Thoracic aorta (tissue), 2 donors: ENCODE measurements at places on chromosomes 5 and 9. TPM values are rescaled to one million over a fixed set of nuclear protein-coding genes. Genes with fewer than 3 reads are reported as not detected.

Gene FAM221B
- not detected for total RNA-seq

Gene TRPM6
- 0.41 TPM for total RNA-seq

Gene PCDH1
- total RNA-seq = 24.6 TPM

Gene FAM78A
- 5.7 TPM for total RNA-seq

Gene LVRN
- 0.92 TPM for total RNA-seq

Gene IGFBPL1
- total RNA-seq = 16.6 TPM

GRCh38 chr5:181120306-181120705 is 10.7 kb downstream of the OR2V1 start:
- no peak for DNase-seq

GRCh38 chr9:14909961-14910805 is at the start of gene FREM1:
Gene FREM1, minus strand, starts transcription at chr9:14910428. Its CDS starts 41,451 bp downstream, at chr9:14868977.
- DNase-seq = no peak

- no peak for DNase-seq
Observed at GRCh38 chr9:117121316-117121715, 293.5 kb downstream of the ASTN2 start.

DNA sequence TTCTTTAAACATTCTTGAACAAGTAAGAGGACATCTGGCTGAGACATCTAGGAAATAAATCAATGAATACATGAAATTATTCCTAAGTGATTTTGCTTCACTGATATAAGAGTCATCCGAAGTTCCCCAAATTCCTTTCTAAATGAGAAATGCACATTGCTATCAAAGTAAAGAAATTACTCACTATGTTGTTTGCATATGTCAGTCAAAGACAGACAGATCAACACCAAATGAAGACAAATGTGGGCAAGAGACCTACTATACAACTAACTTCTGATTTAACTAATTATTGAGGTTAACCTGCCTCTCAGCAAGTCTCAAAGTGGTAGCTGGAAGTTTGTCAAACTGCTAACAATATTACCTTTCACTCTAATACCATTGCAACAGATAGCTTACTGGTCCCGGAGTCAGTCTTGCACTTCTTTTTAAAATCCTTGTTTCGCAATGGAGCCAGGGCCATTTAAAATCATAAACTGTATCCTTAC is 13.2 kb downstream of the TUT7 start:
- DNase-seq = no peak

DNA sequence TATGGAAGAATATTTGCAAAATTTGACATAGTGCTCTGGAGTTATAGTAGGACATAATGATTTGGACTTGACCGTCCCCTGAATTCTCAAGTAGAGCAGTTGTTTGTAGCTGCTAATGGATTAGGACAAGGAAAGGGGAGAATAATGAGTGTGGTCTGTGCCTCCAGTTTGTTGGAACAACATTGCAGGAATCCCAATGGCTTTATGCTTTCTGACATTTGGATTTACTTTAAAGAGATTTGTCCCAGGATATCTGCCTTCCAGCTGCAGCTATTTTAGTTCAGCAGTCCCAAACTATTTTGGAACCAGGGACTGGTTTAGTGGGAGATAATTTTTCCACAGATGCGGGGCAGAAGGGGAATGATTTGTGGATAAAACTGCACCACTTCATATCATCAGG is 648.2 kb downstream of the SLCO4C1 start:
- no peak for DNase-seq

DNA sequence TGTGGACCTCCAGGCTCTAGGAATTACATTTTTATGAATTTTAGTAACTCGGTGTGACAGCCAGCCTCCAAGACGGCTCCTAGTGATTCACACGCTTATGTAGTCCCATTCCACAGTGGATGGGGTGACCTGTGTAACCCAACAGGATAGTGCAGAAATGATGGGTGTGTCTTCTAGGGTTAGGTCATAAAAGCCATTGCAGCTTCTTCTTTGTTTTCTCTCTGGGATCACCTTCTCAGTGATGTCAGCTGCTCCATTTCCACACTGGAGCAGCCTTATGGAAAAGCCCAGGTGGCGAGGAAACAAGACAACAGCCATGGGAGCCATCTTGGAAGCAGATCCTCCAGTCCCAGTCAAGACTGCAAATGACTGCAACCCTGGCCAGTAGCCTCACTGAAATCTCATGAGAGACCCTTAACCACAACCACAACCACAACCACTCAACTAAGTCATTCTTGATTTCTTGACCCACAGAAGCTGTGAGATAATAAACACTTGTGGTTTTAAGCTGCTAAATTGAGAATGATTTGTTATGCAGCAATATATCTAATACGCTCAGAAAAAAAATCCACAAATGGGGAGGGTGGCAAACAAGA is 5.1 kb upstream of the GNPDA1 start:
- DNase-seq = no peak

GRCh38 chr5:97388794-97389193 is 205.7 kb upstream of the RIOK2 start:
- DNase-seq = no peak

DNA sequence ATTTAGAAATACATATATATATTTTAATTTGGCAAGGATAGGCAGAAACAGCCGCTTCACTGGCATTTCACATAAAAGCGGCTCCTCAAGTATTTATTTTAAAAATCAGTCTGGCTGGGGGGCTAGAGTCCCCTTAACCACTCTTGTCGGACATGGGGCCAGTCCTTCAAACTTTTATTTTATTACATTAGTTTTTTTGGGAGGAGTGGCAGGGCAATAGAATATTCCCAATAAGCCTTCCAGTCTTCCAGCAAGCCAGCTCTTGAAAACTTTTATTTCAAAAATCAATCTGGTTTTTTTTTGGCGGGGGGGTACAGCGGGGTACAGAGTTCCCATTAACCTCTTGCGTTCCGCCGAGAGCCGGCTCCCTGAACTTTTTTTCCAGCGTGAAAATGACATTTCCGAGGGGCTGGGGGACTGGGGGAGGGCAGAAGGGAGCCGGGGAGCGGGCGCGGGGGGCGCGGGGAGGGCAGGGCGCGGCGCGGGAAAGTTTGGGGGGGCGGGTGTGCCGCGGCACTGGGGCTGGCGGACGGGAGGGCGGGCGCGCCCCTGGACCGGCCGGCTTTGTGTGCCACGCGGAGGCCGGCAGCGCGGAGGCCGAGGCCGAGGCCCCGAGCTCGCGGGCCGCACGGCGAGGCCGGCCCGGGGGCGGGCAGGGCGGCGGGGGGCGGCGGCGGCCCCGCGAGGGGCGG is 504 bp upstream of the ZNF618 start:
- no peak for DNase-seq

DNA sequence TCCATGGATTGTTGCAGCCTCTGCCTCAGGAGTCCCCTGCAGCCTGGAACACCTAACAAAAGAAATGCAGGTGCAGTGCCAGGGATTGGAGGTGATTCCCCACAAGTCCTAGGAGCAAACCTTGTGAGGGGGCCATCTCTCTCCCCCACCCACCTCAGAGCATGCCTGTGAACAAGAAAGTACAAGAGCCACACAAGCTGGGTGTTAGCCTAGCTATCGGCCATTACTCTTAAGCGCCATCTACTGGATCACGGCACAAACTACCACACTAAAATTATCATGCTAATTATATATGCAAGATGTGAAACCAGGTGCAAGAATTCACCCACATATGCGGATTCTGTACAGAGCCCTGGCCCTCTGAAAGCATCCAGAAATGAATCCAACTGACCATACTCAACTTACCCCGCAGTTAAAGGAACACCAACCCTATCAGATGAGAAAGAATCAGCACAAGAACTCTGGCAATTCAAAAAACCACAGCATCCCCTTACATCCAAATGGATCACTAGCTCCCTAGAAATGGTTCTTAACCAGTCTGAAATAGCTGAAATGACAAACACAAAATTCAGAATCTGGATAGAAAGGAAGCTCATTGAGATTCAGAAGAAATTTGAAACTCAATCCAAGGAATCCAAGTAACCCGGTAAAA is 16.5 kb upstream of the PRSS3 start:
- no peak for DNase-seq

DNA sequence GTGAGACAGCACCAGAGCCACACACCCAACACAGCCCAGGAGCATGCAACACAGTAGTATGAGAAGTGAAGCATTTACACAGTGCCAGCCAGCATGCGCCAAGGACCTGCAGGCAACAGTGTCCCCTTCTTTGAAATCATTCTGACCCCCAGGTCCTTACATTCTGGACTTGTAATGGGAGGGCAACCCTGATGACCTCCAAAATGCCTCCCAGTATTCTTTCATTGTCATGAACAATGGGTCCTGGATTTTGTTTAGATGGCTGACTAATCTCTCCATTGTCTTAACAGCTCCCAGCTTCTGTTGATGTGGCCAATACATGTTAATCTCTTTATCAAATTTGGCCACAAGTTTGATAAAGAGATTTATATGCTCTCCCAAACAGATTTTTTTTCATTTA is 417.1 kb downstream of the DMRTA1 start:
- no peak for DNase-seq

- no peak for DNase-seq
Observed at GRCh38 chr5:79229357-79230174, 6.4 kb upstream of the JMY start.

- no peak for DNase-seq
Observed at GRCh38 chr5:117461403-117461802, 886.8 kb upstream of the SEMA6A start.

- no peak for DNase-seq
Observed at GRCh38 chr9:113444736-113445135, 18.8 kb upstream of the RGS3 start.

- no peak for DNase-seq
Observed at GRCh38 chr9:92295240-92295790, 1.8 kb upstream of the IARS1 start.

DNA sequence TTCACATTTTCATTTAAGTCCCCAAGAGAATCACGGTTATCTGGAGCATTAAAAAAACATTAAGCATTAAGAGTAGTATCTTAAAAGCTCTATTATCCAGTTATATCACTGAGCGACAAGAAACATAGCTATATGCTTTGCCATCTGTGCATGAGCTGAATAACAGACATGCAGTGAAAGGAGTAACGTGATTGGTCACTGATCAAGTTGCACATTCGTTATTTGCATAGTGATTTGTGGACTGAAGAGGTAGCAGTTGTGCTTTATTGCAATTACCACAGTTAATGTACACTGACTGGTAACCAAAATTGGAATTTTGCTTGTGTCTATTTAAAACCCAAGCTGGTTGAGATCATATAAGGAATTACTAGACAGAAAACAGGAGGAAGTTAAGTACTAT is 107.4 kb downstream of the MCTP1 start:
- no peak for DNase-seq

- no peak for DNase-seq
Observed at GRCh38 chr9:137109250-137110146, 5.0 kb downstream of the DPP7 start.

GRCh38 chr5:157076558-157076957 is 17.6 kb upstream of the HAVCR1 start:
- DNase-seq = no peak

GRCh38 chr5:130966990-130967525 is 198.0 kb downstream of the HINT1 start:
- DNase-seq = no peak

- DNase-seq = no peak
Observed at GRCh38 chr5:98880151-98880550, 48.7 kb downstream of the CHD1 start.

DNA sequence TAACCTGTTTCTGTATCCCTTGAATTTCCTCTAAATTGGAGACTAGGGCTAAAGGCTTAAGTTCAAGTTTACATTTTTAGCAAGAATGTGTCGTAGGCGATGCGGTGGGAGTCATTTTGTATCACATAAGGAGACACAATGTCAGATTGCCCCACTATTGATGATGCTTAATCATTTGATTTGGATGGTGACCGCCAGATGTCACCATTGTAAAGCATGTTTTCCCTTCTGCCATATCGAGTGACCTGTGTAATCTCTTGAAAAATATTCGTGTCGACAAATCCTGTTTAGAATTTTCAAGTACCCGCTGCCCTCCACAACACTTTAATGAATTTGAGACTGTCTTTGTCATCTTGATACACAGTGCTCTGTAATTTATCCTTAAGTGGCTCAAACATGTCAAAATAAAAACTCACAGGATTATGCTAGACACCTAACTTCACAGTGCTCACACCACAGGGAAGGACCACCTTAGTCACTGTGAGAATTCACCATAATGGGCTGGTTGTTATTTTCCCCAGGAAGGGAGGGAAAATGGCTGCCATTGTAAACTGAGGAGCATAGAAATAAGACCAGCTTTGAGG is 34.5 kb upstream of the SLC46A2 start:
- DNase-seq = no peak

DNA sequence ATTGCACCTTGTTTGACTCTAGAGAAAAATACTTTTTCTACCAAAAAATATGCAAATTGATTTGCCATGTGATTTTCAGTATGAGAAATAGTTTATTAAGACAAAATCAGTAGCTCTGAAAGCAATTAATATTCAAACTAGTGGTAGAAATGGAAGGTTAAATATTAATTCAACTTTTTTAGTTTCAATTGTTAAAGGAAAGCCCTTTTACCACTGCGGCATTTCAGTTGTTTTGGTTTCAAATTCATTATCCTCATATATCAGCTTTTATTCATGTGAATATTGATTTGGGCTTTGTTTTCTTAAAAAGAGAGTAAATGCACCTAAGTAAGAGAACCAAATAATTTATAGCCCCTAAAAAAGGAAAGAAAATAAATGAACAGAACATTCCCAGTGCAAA is 660.6 kb upstream of the CHD1 start:
- no peak for DNase-seq

DNA sequence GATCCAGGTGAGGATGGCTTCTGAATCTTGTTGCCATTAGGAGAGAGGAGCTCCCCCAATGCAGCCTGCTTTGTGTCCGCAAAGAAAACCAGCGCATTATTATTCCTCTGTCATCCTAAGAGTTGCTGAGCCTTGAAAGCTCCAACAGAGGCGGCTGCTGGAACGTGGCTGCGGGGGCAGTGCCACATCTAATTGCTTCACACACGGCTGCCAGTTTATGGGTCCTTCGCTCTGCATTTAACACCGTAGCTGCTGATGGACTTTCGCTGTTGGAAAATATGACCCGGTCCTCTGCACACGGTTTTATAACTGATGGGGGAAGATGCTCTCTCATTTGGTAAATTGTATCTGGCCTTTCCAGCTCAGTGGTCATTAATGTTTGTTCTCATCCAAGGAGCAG is 38.0 kb downstream of the ZNF622 start:
- DNase-seq = no peak

GRCh38 chr5:92372766-92373165 is 989.6 kb upstream of the ARRDC3 start:
- DNase-seq = no peak
